ENCODE measurements at places on chromosomes 6 and 20.

DNA sequence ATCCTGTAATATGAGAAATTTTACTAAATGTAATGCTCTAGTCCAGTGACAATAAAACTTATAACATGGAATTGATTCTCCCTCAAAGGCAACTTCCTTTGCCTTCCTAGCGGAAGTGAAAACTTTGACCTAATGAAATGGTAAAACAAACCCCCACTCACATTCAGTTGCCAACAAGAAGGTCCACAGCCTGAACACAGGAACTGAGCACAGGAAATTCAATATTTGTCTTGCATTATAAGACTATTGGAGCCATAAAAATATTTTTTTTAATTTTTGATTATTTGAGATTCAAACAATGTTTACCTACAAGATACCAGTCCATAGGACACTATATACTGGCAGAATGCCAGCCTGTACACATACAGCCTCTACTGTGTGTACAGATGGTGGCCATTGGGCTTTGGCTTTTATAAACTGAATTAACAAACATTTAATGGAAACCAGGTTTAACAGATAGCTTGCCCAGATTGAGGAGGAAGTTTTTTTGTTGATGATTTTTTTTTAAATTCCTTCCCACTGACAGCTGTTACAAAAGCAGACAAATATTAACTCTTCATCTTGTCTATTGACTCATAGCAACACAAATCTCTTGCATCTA is 481.5 kb upstream of the JAG1 start:
- no peak for DNase-seq

DNA sequence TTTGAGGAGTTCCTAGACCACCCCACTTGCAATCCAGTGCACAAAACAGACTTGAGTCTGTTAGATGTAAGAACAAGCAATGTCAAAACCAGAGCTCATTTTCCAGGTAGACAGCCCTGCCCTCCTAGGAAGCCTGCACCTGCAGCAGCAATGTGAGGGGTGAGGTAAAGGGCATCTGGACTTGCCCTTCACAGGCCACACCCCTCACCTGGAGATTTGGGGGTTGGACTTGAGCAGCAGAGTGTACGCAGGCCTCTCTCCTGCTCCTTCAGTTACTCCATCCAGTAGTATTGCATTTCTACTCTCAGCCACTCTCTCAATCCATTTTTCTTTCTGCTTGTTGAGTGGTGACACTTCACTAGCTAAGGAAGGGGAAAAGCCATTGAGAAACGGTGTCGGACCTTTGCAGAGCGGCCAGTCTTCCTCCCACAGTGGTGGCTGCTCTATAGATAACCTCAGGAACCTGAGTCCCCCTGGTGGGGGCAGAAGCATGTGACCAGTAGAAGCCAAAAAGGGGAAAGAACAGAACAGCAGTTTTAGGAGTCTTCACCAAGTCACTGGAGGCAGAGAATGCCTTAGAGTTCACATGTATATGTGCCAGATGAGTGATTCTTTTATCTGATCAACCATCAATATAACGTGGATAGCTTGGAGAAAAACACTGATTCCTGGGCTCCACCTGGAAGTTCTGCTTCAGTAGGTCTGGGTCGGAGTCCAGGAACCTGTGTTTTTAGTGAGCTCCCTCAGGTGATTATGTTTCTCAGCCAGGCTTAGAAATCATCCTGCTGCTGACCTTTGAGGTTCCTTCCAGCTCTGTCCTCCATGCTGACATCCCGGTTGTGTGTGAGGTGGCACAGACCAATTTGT is 28.0 kb downstream of the ARFGEF2 start:
- no peak for DNase-seq

GRCh38 chr6:66489269-66489987 is 782.4 kb upstream of the EYS start:
- no peak for DNase-seq

GRCh38 chr20:49759266-49759950 is 45.7 kb upstream of the B4GALT5 start:
- no peak for DNase-seq

GRCh38 chr6:38688579-38689087 is 14.3 kb downstream of the GLO1 start:
- no peak for DNase-seq

DNA sequence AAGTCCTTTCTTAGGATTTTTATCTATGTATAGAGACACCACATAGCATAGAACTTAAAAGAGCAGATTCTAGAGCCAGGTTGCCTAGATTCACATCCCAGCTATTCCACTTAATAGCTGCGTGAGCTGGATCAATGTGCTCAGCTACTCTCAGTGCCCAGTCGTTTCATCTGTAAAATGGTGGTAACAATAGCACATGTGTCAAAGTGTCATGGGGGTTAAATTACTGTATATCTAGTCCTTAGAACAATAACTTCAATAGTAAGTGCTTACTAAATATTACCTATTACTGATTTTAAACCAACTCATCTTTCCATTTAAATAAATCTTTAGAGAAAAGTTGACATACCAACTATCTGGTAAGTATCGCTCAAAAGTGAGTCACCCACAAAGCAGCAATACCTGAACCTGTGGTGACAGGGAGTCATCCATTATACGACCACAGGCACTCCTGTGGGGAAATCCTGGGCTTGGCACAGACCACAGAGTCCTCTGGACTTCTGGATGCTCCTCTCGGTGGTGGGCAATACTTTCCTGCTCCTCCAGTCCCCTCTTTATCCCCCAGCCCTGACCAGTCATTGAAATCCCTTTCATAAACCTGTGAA is 154.8 kb downstream of the PDSS2 start:
- DNase-seq, result no peak

DNA sequence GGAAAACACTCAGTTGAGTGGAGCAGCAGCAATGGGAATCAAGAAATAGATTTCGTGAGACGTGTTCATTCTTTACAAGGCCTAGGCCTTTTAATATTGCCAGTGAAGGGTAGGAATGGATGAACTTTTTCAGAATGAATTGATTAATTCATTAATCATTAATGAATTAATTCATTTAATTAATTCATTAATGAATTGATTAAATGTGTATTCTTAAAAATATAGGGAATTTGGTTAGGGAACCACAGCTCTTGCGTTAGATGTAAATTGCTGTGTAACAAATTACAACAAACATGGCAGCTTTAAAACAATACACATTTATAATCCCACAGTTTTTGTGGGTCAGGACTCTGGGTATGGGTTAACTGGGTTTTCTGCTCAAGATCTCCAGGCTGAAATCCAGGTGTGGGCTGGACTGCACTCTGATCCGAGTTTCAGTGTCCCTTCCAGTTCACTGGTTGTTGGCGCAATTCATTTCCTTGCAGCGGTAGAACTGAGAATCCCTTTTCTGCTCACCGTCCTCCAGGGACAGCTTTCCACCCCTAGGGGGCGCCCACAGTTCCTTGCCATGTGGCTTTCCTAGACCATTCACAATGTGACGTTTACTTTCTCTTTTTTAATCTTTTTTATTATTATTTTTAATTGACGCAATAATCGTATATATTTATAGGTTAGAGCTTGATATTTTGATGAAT is 32.8 kb upstream of the BCAS1 start:
- DNase-seq, result peak; percentile 86

DNA sequence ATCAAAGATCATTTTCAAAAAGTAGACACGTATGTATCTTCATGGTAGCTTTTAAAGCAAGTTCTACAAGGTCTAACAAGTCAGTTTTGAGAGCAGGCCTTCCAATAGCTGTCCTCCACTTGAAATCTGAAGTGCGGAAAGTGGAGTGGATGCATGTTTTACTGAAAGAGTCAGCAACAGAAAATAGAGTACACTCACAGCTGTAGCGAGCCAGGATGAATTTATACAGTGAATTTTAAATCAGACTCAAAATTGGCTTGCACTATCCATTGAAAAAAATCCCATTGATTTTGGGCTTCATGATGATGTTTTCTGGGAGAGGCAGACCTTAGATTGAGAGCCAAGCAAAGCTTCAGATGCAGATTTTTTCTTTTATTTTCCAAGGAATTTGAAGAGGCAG is 80.6 kb downstream of the GJA10 start:
- DNase-seq, result no peak

- DNase-seq, result no peak
These were observed 162.6 kb upstream of the PRND start for GRCh38 chr20:4559106-4559505.

DNA sequence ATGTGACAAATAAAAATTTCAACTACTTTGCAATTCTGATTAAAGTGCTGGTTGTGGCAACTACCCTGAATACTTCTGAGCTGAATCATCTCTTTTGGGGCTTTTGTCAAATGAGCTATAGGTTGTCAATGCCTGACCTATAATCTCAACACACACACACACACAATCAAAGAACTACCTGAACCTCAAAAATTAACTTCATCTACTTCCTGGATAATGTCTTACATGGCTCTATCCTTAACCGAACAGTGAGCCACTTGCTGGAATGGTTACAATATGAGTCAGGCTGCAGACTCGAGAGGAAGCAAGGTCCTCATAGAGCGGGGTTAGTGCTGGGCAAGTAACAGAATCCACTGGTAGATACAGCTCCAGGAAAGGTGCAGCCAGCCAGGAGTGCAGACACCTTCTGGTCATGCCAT is 70.6 kb upstream of the DST start:
- DNase-seq, result no peak

DNA sequence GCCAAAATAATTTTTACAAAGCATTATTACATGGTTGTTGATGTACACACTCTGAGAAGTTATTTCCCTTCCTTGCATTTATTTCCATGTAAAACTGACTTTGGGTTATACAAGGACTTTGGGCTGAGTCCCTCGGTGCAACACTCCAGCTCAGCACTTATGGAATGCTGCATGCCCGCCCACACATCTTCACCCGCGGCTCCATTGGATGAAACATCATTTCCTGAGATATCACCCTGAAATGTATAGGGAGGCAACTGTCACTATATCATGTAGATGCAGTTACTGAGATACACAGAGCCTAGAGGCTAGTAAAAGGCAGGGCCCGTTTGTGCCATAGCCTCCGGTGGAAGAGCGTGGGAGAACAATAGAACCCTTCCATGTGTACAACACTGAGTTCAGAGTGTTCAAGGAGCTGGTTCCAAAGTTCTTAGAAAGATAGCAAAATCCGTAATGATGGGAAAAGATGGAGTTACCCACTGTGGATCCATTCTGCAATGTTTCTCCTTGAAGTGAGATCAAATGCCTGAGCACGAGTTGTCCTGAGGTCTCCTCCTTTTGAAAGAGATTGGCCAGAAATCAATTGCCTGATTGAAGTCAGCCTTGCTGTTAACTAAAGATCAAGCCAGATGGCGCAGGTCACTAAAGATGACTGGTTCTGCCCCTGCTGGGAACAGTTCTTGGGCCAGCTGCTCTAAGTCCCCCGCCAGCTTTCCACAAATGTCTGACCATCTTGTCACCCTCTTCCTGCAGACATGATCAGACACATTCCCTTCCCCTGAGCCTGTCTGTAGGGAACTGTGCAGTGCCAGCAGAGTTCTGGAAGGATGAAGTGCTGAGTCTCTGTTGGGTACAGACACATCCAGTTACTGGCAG is 100.9 kb upstream of the IYD start:
- DNase-seq, result no peak

DNA sequence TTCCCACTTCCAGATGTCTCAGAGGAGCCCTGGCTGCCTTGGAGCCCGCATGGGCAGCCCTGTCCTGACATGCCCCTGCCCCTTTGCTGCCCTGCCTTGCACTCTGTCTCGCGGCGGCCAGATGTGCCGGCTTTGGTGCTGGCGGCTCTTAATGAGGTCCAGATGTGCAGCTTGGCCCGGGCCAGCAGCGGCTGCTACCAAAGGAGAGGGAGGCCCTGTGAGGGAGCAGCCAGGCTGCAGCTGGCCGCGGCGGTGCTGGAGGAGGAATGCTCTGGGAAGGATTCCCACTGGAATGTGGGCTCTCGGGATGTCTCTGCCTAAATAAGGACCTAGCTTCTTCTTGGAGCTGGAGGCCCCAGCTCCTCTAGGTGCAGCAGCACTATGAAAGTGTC is 72.4 kb downstream of the FGD2 start:
- DNase-seq, result no peak

- no peak for DNase-seq
These were observed 954.7 kb upstream of the MAN1A1 start for GRCh38 chr6:120304223-120304622.

DNA sequence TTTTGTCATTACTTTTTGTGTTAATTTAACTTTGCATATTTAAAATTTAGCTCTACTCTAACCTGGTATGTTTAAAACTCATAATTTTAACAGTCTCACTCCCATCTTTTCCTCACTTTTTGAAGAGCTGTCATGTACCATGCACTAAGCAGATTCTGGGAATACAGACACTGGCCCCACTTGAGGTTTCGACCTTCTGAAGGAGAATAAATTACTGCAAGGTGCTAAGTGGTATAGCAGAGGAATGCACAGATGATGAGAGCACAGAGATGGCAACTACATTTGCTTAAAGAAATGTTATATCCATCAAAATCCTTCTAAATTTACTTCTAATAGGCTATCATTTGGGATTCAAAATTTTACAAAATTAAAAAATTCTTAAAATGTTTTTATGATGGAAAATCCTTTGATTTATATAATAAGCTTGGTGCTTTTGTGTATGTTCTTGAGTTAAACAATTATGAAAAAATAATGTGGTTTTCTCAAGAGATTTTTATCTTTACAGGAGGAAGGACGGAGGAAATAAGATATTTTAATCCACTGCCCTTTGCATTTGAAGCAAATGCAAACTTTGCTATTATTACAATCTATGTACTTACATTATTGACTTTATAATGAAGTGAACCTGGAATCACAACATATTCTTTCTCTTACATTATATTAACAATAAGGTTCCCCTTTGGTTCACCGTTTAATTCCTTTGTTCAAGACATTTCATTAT is 79.3 kb downstream of the AHI1 start:
- no peak for DNase-seq

DNA sequence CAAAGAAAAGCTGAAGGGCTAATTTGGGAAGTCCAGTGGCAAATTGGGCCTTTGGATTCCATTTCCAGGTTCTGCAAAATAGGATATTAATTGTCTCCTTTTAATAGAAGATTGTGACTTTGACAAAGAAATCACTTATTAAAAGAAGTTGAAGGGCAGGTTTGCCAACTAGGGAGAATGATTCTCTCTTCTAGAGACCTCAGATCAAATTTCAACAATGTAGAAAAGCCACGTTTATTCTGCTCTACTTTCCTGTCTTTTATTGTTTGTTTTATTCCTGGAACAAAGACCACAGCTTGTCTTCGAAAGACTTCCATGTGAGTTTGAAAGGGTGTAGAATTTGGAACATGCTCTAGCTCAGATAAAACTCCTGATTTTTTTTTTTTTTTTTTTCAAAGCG is 65.5 kb upstream of the PRL start:
- no peak for DNase-seq

GRCh38 chr6:57224769-57225515 is 2.8 kb upstream of the RAB23 start:
- DNase-seq, result no peak

GRCh38 chr20:16066571-16066970 is 506.7 kb downstream of the KIF16B start:
- no peak for DNase-seq

Data from natural killer cell treated with Interleukin-12 subunit alpha and Interleukin-12 subunit beta and Interleukin-15 and Interleukin-18, amount 100 ng/mL, for 72 hours (primary cell).